Mesothelial cell of epicardium (in vitro differentiated cells): ENCODE measurements at places on chromosomes 11 and 22. TPM values are rescaled to one million over a fixed set of nuclear protein-coding genes. Genes with fewer than 3 reads are reported as not detected.
A peak's percentile ranks its signal among the peaks of the same experiment; 100 is the strongest.

SLC22A6 gene
- total RNA-seq = not detected in 3 replicates

CRYBA4 gene
- total RNA-seq = not detected in 3 replicates

MUC2 gene
- total RNA-seq = 0.02 to 0.07 TPM (median 0.04 TPM) in 3 replicates

AP1B1 gene
- 40.3 to 43.9 TPM (median 41.0 TPM) in 3 replicates for total RNA-seq

GRCh38 chr22:45710469-45710868 is 38.8 kb downstream of the ATXN10 start:
- DNase-seq = no peak

DNA sequence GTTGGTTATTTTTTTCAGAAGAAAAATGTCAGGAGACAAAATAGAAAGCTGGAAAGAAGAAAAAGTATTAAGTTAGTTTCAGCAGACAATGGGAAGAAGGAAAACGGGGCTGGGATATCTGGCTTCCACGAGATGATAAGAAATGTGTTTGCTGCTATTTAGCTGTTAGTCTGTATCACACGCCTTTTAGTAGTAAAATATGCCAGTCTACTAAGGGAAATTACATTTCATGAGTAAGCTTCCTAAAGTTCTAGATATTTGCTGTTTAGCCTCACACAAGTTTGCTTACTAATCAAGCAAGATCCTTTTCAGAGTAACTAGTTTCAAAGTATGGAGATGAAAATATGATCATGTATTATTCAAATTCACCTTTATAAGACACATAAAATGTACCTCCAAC is 1.5 kb downstream of the OR51B4 start:
- no peak for DNase-seq

- DNase-seq = no peak
Observed at GRCh38 chr22:17675584-17675983, 37.0 kb downstream of the BCL2L13 start.

DNA sequence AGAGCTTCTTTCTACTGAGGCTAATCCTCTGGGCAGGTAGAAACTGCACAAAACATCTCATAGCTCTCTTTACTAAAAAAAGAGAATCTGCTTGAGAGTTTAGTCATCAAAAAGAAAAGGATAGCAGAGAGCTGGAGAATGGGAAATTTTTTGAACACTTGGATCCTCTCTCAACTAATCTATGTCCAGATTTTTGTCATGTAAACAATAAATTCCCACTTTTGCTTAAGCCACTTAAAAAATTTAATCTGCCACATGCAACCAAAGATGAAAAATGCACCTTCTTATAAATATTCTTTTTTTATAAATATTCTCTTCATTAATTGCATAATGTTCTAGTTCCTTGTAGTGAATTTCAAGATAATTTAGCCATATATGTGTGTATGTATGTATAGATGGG is 10.5 kb downstream of the OR5D16 start:
- DNase-seq = no peak

DNA sequence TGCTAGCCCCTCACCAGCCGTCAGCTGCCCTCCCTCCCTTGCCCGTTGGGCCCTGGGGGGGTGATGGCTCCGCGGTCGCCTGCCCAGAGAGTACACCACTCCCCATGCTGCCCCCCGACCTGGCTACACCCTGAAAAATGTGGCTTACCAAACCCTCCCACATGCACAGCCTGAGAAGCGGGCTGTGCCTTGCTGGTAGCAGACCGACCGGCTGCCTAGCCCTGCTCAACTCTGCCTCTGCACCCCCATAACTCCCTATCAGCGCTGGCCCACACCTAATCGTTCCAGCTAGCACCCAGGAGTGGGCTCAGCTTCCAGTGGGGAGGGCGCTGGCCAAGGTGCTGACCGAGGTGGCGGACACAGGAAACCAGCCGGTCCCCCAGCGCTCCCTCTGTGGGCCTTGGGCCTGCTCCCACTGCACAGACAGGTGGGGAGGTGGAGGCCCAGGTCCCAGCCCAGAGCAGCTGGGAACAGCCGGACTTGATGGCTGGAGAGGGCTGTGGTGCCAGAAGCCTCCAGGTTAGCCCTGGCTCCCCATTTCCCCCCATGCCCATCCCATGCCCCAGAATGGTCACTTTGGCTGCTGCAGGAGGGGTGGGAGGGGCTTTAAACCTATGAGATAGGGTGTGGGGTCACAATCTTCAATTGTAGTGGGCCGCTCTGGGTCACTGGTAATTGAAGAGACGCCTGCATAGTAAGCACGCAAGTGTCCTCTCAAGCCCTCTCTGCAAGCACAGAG is 32.1 kb upstream of the PRODH start:
- DNase-seq = peak; percentile 87

GRCh38 chr11:35100013-35100383 is 39.0 kb upstream of the CD44 start:
- no peak for DNase-seq

DNA sequence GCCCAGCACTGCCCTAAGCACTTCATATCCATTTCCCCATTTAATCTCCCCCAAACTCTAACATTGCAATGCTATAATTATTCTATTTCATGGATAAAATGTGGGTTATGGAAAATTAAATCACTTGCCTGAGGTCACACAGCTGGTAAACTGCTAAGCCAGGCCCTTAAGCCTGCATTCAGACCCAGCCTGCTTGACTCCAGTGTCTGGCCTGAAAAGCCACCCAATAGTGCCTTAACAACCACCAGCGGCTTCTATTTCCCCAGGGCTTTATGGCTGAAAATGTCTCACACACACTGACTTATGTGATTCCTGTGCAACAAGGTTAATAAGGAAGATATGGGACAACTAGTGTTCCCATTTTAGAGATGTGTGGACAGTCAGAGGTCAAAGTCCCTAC is 178.5 kb upstream of the SNX19 start:
- DNase-seq = no peak

DNA sequence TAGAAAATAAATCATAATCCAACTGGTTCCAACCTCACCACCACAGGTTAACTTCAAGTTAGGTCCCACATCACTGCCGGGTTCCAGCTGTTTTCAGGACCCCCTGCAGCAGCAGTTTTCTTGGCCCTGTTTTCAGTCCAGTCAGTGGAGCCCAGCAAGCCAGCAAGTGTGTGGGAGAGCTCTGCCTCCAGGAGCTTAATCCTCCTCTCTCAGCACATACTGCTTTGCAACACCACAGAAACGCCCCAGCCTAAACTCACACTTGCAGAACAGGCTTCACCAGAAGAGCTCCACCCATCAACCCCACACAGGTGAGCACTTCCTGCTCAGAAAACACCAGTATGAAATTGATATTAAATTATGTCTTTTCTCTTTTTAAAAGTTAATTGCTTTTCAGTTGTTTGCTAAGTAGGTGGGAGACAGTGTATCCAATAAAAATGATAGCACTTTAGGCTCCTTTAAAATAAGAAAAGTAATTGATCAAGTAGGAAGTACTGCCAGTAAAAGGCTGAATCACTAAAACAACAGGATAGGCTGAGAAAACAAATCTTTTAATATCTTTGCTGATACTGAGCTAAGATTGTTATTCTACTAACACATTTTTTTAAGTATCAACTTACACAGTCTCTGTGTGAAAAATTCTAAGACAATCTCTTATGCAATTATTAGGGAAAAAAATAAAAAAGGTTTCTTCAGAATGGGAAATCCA is 81.5 kb upstream of the TP53AIP1 start:
- DNase-seq = no peak

- DNase-seq = no peak
Observed at GRCh38 chr11:124194293-124195188, 11.4 kb downstream of the OR10D3 start.

GRCh38 chr22:40029189-40029890 is 34.6 kb downstream of the FAM83F start:
- no peak for DNase-seq
